Adrenal gland (tissue), 19 donors: ENCODE measurements at places on chromosomes 2 and 18.

DNA sequence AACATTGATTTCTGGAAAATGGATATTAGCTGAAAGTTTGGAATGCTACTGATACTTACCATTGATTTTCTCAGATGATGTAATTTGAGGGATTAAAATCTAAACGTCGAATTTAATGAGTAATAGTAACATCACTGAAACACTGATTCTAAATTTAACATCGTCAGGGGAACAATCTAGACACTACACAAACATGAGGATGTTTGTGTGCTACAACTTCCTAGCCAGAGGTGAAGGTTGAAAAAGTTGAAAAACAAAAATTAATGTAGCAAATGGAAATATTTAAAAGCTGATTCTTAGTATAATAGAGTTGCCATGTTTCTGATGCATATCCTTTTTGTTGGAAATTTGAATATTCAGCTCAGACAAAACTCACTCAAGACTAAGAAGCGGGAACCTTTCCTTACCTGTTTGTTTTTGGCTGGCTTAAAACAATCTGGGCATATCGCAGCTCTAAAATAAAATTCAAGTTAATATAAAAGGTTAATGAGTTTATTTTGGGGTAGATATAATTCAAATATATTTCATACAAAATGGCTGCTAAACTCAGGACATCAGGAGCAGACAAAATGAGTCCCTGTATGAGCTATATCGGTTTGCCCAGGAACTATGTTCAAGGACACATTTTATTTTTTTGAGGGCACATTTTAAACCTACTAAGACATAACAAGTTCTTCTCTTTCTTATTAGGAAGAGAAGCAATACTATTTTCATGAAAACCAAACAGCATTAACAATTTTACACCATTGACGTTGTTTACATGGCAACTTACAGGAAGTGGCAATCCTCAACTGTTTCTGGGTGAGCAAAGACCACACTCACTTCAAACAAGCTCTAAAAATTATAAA lies 52.6 kb upstream of the PEX13 start:
- DNase-seq: no peak

DNA sequence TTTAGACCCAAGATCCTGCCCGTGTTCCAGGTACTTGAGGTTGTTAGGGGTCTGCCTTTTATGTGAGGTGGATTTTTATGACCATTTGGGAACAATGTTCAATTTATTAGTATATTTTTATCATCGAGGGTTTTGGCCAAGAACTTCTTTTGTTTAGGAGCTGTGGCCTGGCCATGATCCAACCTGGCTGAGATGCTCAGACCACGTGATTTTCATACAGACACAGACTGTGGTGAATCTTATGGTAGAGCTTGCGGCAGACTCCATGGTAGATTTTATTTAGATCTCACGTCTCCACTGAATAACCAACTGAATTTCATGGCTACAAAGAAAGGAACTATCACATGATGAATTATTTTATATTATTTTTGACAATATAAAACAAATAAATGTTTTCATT lies 405.5 kb upstream of the VWC2L start:
- no peak for DNase-seq

DNA sequence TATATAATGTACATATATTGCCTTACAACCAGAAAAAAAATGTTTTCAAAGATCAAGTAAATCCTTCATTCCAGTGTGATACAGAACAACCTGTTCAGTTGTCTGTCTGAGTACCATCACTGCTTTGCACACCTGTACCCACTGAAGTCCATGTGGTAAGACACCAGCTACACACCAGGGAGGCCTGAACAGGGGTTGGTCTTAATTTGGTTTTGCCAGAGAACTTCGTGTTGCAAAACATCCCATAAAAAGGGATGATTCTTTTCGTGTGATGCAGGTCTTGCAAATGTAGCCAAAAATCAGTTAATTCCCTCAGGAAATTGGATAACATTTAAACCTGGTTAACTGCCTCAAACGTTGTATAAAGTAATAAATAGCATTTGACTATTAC lies 73.7 kb upstream of the SLC1A4 start:
- DNase-seq: no peak

DNA sequence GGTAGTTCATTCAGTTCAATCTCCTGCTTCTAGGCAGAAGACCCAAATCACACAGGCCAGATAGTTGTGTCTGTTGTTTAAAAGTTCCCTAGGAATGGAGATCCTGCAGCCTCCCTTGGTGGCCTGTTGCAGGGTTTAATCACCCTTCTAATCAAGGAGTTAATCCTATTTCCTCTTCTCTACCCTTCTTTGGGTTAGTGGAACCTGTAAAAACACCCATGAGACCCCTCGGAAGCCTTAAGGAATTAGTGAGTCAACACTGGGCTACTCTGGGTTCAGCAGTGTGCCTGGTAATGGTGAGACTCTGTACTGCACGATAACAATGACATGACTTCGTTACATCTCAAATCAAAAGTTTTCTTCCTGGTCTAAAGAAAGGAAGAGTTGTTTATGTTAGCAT lies 217.6 kb upstream of the NRP2 start:
- no peak for DNase-seq

- no peak for DNase-seq
These were observed 7.7 kb downstream of the IGFBP5 start for GRCh38 chr2:216687646-216688045.

DNA sequence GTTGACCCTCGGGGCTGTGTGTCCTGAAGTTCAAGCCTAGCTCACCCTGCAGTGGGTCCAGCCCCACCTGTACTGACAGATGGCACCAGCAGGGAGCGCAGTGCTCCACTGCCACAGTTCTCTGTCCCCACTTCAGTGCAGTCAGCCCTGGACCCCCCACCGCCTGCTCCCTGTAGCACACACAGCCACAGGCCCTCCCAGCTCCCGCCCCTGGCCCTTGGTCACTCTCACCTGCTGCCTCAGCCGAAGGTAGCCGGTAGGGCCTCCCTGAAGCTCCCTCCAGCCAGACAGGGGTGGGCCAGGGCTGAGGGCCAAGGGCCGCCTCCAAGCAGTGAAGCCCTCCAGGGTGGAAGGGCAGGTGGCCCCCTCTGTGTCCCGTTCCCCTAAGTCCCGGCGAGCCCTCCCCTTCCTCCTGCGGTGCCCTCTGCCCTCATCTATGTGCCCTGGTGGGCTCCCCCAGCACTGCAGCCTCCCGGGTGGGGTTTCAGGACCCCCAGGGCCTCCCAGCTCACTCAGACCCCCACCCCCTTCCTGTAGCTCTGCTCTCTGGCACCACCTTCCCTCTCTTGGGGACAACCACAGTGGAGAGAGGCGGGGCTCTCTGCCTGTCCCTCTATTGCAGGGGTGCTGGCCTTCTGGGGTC lies 10.8 kb upstream of the ALPP start:
- no peak for DNase-seq

- DNase-seq: no peak
These were observed 12.6 kb upstream of the SLC9A4 start for GRCh38 chr2:102460467-102460866.

DNA sequence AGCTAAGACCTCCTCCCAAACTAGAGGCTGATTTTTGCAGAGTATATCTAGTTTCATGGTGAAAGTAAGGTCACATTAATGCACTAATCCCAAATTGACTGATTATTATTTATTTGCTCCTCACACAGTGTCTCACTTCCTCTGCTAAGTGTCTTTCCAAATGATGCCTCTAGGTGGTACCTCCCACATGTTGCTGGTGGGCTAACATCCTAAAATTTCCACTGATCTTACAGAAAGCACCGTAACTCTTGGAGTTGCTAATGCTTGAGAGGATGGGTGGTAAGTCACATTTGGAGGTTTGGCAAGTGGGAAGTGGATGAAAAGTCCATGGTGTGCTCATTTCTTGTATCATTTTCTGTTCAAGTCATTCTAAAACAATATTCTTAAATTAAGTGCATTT lies 428.7 kb upstream of the GYPC start:
- DNase-seq: no peak

- no peak for DNase-seq
These were observed 522.6 kb downstream of the TDRD15 start for GRCh38 chr2:21646345-21646744.
